ENCODE measurements at places on chromosomes 5 and 9.

DNA sequence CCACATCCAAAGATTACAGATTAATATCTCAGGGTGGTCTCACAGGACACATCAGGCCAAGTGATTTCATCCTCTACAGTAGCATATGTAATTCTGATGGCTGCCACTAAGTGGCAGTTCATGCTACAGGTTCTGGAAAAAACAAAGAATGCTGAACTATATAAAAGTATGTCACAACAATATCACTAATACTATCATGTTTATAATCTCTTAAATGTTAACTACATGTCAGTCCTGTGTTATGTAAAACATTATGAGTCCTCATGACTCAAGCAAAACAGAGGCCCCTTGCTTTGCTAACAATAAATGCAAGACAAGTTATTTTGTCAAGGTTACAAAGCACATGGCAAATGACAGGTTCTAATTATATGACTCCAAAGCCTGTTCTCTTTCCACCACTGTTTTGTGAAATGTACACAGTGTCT is 233.2 kb downstream of the FBXL17 start:
- DNase-seq = no peak

DNA sequence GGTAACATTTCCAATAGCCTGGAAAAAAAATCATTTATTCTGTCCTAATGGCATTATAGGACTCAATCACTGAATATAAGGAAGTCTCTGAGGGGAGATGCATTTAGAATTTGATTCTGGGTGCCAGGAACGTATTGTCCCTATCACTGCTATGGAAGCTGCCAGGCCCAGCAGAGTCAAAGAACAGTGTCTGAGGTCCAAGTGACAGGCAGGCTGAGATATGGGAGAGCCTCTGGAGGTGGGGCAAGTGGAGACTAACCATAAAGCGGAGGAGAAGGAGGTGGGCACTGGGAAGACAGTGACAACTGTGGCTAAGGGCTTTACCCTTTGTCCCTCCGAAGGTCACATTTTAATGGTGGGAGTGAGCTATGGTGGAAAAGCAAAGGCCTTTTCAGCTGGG is 505.5 kb downstream of the CTNND2 start:
- DNase-seq = no peak

GRCh38 chr5:150513375-150514309 is 5.7 kb downstream of the NDST1 start:
- DNase-seq = no peak

DNA sequence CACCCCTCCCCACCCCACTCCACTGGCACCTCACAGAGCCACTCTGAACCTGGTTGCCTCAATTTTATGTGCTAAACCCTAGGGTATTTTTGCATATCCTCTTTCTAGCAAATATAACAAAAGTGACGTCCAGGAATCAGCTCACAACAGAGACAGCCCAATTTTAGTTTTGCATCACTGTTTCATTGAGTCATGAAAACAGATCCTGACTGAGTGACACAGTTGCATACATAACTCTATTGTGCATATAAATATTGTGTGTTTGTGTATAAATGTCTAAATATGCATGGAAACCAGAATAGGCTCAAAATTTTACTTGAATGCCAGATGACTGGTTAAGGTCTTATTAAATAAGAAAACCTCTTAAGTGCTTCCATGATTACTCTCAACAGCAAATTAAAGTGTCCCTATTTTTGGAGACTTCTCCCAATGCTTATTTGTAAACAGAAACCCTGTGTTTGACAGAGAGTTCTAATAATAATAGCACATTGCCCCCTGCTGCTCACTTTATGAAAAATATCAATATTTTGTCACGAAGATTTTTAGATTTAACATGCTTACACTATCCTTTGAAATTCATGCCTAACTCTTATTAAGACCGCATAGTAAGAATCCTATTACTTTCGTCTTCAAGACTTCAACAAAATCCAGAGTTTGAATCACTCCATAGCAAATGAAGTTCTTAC is 75.5 kb upstream of the PRRC1 start:
- DNase-seq = no peak

DNA sequence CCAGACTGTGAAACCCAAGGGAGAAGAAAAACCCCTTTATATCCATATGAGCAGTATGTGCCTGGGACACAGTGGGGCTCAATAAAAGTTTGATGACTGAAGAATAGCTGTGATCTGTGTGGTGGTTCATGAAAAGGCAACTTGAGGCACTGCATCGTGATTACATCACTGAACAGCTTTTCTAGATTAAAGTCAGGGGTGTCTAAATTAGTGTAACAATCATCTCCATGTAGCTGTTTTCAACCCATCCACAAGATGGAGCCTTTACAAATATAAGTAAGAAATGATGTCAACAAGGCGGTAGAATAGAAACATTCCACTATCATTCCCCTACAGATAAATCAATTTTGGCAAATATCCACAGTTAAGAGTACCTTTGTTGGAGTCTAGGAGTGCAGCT is 55.5 kb downstream of the PRRC1 start:
- no peak for DNase-seq

GRCh38 chr9:126874546-126875314 is 14.3 kb downstream of the ZBTB34 start:
- no peak for DNase-seq
